ENCODE measurements at places on chromosomes 2 and 18.

GRCh38 chr2:86622519-86623042 is 1.1 kb downstream of the RNF103 start:
- DNase-seq, result peak; percentile 37

GRCh38 chr18:45008694-45009413 is 328.2 kb downstream of the SETBP1 start:
- DNase-seq, result no peak

DNA sequence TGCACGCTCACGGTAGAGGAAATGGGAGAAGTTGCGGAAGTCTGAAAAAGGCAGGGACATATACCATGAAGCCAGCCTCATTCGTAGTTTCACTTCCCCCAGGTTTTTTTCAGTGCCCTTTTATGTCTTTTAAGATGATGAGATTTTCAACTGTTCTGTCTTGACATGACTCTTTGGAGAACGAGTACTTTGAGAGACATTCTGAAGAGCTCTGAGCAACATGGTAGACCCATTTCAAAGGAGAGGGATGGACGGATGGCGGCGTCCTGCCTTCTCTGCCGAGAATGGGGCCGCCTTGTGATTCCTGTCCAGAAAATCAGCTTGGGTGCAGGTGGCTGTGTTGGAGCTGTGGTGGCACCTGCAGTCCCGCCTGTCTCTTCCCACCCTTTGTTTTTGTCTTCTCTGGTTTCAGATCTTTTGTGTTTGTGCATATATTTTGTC is 41.7 kb downstream of the SH3BP4 start:
- DNase-seq, result no peak

DNA sequence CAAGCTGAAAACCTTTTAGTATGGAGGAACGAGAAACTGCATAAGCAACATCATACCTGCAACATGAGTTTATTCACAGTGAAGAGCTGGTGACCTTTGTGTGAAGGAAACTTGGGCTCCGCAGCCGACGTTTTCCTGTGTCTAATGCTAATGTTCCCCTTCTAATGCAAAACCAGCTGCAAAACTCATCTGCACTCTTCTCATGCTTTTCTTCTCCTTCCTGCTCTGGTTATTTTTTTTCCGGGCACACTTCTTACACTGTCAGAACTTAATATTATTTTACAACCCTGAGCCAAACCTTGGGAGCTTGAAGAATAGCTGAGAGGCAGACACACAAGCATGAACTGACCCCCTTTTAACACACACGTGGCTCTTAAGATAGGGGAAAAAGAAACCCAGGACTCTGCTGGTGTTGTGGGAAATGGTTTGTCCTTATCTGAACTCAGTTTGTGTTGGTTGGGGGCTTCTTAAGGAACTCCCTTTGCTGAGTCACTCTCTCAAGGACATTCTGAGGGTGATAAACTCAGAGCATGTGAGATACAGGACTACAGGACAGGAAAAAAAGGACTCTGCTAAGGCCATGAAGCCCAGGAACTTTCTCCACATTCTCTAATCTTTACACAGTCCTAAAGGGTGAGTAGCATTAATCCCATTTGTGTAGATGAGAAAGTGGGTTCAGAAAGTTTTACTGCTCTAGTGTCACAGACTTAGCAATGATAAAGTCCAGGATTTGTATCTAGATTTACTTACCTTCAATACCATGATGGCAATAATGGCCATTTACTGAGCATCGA is 439.3 kb upstream of the TRIB2 start:
- no peak for DNase-seq

GRCh38 chr18:25235401-25236042 is 116.4 kb downstream of the ZNF521 start:
- DNase-seq, result no peak

GRCh38 chr18:63140038-63140450 is 179.5 kb downstream of the BCL2 start:
- DNase-seq, result no peak

DNA sequence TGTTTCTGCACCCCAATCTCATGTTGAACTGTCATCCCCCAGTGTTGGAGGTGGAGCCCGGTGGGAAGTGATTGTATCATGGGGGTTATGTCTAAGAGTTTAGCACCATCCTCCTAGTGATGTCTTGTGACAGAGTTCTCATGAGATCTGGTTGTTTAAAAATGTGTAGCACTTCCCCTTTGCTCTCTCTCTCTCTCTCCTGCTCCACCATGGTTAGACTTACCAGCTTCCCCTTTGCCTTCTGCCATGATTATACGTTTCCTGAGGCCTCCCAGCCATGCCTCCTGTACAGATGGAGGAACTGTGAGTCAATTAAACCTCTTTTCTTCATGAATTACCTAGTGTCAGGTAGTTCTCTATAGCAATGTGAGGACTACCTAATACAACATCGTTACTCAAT is 396.9 kb upstream of the LRATD1 start:
- DNase-seq, result no peak

DNA sequence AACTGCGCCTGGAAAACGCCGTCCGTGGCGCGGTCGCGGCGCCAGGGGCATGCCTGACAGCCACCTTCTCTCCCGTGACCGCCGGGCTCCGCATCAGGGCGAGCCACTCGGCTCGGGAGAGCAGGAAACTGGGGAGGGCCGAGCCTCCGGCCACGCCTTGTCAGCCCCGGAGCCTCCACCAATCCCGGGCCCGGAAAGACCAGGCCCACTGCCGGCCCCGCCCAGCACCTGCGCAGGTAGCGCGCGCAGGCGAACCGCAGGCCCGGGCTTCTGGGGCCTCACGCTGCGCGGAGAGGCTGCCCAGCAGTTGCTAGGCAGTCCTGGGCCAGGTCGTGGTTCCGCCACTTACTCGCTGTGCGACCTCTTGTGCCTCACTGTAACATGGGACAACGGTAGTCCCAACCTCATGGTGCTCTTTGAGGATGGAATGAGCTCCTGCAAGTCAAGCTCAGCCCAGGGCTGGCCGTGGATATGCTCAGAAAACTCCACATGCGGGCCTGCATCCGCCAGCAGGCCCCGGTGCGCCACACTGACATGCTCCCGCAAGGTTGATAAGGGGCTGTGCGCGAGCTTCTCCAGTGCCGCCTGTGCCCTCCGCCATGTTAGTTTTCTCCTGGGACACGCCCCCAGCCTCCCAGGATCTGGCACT is 97.1 kb downstream of the INHBB start:
- DNase-seq, result no peak

DNA sequence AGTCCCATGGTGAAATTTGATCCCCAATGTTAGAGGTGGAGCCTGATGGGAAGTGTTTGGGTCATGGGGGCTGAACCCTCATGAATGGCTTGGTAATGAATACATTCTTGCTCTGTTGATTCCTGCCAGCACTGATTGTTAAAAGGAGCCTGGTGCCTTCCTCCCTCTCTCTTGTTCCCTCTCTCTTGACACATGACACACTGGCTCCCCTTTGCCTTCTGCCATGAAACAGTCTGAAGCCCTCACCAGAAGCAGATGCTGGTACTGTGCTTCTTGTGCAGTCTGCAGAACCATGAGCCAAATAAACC is 30.6 kb upstream of the EPC2 start:
- peak; percentile 10 for DNase-seq

DNA sequence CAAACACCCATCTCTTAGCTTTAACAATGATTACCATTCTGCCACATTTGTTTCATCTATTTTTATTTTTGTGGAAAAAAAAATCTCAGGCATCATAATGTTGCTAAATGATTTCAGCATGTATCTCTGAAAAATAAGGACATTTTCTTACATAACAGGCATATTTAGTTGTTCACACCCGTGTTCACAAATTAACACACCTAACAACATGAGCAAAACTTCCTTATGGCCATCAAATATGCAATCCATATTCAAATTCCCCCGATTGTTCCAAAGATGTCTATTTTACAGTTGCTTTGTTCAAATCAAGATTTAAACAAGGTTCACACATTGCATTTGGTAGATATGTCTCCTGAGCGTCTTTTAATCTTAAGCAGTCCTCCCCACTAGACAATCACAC is 29.2 kb downstream of the TMEM177 start:
- DNase-seq, result no peak

DNA sequence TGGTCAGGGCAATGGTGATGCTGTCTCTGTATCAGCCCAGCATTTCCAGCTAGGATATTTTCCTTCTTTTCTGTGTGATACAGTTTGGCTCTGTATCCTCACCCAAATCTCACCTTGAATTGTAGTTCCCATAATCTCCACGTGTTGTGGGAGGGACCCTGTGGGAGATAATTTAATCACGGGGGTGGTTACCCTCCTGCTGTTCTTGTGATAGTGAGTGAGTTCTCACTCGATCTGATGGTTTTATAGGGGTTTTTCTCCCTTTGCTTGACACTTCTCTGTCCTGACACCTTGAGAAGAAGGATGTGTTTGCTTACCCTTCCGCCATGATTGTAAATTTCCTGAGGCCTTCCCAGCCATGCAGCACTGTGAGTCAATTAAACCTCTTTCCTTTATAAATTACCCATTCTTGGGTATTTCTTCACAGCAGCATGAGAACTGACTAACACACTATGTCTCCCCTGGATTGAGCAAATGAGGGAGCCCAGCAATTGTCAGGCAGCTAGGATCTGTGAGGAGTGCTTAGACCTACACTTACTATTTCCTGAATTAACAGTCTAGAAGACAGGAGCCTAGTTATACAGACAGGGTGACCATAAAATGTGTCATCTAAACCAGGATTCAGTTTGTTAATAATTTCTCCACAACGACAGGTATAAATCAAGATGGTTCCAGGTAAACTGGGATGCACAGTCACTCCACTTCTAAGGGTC is 6.0 kb downstream of the SCN2A start:
- DNase-seq, result no peak

DNA sequence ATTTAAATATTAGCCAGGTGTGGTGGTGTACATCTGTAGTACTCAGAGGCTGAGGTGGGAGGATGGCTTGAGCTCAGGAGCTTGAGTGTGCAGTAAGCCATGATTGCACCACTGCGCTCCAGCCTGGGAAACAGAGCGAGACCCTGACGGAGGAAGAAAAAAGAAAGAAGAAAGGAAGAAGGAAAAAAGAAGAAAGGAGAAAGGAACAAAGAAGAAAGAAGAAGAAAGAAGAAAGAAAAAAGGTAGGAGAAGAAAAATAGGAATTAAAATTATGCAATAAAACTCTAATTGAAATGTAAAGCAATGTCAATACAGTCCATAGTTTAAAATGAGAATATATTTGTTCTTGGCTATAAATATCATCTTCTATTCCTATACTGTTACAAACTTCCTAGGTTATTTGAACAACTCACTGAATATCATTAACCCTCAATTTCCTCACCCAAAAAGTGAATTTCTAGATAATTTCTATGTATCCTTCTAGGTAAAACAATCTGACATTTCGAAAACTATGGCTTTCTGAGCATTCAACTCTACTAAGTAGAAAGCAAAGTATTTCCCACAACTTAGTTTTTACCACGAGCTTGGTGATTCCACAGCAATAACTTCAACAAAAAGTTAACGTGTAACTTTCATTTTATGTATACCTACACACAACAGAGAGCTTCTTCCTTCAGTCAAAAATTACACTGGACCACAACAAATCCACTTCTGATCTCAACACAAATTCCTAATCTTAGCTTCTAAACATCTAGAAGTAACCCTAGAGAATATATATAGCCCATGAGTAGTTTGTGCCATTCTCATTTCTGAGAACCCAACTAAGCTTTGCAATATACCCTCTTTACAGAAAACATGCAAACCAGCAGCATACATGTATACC is 19.7 kb downstream of the LPIN2 start:
- DNase-seq, result no peak

GRCh38 chr2:143489145-143489544 is 359.9 kb downstream of the ARHGAP15 start:
- peak; percentile 65 for DNase-seq

DNA sequence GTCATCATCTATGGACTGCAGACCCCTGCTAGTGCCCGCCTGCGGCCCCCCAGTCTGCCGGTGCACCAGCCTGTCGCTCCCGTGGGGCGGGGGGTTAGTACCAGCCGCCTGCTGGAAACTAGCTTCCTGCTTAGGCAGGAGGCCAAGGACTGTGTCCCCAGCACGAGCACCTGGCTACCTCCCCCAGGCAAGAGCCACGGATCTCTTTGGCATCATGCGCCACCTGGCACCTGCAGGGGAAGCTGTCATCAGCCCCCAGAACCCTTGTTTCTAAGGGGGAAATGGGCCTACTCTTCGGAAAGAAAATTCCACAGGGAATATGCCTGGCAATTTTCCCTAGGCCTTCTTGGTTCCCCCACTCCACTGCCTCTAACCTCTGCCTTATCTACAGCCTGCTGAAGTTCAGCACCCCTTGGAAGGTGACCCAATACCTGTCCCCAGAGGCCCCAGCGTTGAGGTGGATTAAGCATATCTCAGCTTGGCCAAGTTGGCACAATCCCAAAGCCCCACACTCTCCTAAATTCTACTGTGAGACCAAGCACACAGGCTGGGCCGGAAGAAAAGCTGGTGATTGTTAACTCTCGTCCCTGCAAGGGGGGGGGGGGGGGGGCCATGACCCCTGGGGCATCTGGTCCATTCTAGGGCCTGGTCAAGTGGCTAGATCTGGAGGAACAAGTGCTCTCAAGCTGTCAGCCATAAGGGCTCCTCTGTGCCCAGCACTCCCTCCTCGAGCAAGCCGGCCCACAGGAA is 62.0 kb upstream of the POMC start:
- no peak for DNase-seq

GRCh38 chr18:44881461-44882162 is 200.9 kb downstream of the SETBP1 start:
- DNase-seq, result no peak

DNA sequence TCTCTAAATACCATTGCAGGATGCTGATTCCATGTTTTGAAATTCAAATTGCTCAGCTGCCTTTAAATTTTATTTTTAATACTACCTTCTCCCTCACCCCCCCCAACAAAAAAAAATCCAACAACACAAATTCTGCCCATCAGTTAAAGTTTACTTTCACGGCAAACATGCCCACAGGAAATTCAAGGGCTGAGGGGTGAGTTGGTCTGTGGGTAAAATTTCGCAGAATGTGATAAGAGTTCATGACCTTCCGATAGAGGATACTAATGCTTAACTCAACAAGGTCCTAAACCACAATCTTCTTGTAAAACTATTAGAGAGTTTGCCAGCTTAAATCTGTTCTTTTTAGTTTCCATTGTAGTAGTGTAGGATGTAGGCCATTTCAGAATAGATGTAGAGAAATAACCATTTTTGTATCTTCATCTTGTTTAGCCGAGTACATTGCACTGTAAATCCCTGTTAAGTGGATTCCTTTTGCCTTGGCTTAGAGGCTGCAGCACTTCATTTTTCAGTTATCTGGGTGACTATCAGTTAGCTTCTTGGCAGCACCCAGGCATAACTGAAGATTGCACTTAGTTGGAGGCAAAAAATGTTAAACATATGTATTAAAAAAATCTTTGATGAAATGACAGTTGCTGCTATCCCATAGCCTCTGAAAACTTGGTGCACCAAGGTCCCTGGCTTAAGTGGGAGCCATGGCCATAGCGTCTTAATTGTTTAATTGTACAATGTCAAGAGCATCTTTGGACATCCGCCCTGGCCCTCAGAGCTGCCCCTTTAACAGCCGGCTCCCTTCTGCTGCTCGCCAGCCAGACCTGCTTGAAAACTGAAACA is 232.3 kb downstream of the HAUS1 start:
- no peak for DNase-seq
